Activated CD4-positive, CD25-positive, alpha-beta regulatory T cell (primary cell): ENCODE measurements at places on chromosomes 2 and 18.

- DNase-seq = no peak
Observed at GRCh38 chr2:27471961-27472360, 17.6 kb downstream of the IFT172 start.

GRCh38 chr2:129439406-129440302 lies 539.8 kb upstream of the RAB6C start:
- DNase-seq = no peak

- DNase-seq = no peak
Observed at GRCh38 chr2:216694082-216694825, 1.1 kb downstream of the IGFBP5 start.

DNA sequence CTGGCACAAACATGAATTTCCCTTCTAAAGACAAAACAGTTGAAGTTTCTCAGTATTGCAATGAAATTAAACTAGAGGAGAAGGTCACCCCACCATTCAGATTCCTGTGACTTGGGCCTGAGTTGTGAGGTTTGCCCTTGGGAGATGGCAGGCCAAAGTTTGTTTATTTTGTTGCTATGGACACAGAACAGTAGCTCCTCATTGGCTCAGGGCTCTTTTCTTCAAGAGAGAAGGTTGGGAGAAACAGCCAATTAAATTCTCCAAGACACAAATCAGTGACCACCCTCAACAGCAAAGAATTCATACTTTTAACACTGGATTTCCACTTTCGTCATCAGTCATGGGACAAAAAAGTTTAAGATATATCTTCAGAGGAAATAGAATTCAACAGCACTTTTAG lies at the start of gene FLACC1:
Gene FLACC1 (minus strand): TSS at position 125 of the 400 bp plus-strand sequence. CDS start 5,941 bp downstream, outside the sequence.
- no peak for DNase-seq

DNA sequence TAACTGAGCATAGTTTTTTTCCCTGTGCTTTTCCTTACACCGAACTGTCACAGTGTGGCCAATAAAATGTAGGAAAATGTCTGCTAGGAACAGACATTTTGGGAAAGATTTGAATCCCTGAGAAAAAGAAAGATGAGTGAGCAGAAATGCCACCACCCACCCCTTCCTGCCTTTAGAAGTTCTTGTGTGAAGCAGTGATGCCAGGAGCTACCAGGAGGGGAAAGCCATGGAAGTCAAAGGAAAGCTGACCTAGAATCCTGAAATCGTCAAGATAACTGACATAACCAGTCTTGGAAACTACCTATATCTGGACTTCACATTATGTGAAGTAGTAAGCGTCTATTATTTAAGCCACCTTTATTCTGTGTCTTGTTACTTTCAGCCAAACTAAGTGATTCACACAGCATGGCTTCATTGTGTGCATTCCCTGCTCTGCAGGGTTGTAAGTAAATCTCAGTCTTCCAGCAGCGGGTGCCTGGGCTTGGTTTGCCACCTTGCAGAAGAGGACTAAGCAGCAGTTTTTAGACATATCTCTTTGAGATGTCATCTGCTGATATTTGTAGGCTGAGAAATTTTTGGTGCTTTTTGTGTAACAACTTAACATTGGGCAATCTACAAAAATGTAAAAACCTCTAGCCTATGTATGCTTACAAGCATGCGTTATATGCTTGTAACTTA lies 11.2 kb upstream of the SPRED2 start:
- no peak for DNase-seq

DNA sequence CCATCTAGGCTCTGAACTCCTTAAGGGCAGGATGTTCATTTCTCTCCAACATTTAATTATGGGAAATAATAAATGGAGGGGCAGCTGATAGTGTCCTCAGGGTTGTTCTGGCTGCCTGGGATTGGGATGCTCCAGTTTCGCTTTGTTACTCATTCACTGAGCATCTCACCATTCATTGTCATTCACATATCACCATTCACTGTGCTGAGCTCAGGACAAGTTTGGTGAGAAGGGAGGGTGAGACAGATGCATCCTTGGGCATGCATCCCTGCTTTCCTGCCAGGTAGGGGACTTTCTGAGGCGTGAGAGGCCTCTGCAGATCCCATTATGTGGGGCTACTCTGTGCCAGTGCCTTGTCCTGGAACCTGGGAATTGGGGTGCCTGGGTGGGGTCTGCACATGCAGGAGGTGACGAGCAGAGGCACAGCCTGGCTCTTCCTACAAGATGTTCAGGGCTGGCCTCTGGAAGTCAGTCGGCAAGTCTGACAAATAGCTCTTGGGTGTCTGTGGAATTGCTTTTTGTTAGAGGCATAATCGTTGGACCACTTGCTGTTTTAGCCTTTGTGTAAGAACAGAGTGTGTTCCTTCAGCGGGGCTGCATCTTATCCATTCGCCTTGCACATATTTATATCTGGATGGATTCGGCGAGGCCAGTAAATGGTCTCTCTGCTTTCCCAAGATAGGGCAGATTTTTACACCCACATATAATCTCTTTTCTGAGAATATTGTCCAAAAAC lies 323.2 kb upstream of the THSD7B start:
- no peak for DNase-seq

GRCh38 chr18:78883501-78883900 lies 96.1 kb upstream of the SALL3 start:
- DNase-seq = no peak

- no peak for DNase-seq
Observed at GRCh38 chr2:48912110-48912509, 156.6 kb upstream of the LHCGR start.

GRCh38 chr2:132790207-132790785 lies 120.3 kb upstream of the LYPD1 start:
- no peak for DNase-seq

- no peak for DNase-seq
Observed at GRCh38 chr2:132424526-132425121, 8.0 kb downstream of the GPR39 start.

DNA sequence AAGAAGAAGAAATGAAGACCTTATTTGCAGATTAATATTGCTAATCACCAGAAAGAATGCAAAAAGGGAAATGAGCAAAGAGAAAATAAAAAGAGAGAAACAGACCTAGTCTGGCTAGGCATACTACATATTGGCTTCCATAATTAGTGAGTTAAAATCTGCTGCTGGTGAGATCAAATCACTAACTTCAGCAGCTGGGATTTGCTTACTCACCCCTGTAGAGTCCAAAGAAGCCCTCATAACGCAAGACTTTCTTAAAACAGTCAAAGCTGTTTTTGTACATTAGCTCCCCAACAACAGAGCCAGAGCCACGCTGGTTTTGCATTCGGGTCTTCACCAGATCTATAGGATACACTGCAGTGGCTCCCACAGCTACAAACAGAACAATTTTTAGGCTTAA lies 80.9 kb downstream of the SLC25A12 start:
- DNase-seq = no peak

DNA sequence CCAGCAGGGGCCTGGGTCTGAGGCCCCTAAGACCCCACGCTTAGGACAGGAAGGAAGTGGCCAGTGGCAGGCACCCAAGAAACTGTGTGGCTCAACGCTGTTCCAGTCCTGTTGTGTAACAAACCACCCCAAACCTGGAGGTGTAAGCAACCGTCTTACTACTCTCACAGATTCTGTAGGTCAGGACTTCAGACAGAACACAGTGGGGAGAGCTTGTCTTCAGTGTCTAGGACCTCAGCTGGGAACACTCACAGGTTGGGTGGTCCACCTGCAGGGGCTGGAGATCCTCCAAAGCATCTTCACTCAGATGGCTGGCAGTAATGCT lies 123.0 kb downstream of the KLHL29 start:
- no peak for DNase-seq

DNA sequence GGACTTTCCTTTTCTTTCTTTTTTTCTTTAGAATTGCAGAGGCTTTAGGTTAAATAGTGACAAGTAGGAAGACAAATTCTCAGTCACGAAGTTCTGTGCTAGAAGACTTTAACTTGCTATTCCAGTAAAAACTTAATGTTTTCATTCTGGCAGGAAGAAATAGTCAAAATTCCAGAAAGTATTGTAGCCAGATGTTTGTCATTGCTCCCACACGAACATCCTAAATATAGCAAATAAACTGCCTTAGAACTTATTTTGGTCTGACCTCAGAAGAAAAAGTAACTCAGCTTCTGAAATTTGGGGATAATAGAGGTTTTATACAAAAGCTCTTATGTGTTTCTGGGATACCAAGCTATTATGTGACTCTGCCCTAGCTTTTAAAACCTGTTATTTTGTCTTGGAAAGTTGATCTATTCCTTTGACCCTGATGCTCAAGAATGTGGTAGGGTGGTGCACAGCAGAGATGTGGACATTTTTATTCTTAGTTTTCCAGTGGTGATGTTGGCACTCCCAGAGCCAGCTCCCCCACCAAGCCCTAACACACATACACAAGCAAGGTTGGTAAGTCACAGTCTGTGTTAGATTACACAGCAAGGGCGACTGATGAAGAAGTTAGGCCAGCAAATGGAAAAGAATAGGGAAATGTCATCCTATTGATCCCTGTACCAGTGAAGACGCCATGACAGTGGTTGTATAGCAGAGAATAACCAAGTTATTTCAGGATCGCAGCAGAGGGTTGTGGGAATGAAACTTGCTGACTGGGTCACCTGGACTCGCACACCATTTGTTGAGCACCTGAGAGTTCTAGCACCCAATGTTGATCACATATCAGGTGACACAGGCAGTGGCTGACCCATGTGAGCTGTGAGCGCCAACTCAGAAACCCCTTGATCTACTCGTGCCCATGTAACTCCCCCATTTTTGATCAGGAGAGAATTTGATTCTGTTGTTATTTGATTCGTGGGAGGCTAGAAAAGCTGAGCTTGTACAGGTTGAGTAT lies 23.7 kb downstream of the FARP2 start:
- no peak for DNase-seq

DNA sequence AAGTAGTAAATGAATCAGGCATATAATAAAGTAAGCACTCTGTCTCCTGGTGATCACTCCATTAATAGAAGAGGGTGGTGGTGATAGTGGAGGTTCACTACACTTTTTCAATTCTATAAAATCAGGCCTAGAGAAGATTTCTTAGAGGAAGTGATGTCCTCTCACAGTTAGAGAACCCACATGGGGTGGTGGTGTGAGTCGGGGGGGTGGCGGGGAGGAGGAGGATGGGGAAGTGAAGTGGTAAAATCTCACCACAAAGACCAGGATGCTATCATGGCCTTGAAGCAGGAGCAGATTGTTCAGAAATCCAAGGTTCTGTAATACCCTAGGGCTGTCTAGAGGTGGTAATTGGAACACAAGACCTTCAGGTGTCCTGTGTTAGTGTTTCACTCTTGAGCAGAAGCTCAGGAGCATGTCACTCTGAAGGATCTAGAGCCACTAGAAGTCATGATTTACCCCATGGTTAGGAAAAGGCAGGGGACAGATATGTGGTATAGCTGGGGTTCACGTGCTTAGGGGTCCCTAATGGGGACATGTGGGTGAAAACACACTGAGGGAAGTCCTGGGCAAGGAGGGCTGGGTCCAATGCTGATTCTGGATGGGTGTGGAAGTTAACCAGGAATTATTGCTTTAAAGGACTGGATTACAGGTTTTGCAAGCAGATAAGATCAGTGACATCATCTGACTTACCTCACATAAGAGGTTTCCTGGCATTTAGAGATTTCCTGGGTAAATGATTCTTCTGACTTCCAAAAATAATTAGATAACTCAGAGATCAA lies 31.0 kb downstream of the RNF125 start:
- no peak for DNase-seq

GRCh38 chr2:66251573-66251972 lies 183.4 kb upstream of the MEIS1 start:
- DNase-seq = no peak

DNA sequence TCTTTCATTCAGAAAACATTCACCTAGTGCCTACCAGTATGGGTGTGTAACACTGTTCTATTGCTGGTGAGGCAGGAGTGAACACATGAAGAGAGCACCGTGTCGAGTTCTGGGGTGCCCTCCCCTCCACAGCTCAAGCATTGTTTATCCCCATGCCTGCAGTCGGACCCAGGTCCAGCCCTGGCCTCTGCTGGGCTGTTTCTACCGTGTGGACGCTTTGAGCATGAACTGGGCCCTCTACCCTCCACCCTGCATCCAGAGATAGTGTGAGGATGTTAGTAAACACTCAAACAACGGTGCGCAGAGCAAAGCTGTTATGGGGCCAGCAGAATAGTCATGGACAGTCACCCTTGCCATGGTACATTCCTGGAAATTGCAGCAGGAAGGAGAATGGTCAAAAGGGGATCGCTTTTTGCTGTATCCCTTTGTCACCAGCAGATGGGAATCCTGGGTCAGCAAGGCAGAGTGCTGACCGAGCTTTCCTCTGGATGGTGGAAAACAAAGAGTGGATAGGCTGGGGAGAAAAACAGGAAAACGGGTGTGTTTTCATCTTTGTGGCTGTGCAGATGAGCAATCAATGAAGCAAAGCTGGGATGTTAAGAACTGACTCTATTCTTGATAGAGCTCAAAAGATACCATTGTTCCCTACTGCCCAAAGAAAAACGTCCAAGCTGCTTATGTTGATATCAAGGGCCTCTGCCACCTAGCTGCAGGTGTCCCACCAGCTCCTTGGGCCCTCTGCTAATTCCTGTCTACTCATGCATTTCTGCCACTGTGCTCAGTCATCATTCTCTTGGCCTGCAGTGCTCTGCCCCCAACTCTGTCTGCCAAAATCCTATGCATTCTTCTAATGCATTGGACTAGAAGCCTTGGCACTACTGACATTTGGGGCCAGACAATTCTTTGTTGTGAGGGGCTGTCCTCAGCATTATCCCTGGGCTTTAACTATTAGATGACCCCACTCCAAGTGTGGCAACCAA lies 38.7 kb downstream of the REEP1 start:
- DNase-seq = no peak

GRCh38 chr2:217150236-217150635 lies 290.4 kb upstream of the TNP1 start:
- DNase-seq = no peak
